GM03348 (cell line): ENCODE measurements at places on chromosomes 5 and 9.
A peak's percentile ranks its signal among the peaks of the same experiment; 100 is the strongest.

DNA sequence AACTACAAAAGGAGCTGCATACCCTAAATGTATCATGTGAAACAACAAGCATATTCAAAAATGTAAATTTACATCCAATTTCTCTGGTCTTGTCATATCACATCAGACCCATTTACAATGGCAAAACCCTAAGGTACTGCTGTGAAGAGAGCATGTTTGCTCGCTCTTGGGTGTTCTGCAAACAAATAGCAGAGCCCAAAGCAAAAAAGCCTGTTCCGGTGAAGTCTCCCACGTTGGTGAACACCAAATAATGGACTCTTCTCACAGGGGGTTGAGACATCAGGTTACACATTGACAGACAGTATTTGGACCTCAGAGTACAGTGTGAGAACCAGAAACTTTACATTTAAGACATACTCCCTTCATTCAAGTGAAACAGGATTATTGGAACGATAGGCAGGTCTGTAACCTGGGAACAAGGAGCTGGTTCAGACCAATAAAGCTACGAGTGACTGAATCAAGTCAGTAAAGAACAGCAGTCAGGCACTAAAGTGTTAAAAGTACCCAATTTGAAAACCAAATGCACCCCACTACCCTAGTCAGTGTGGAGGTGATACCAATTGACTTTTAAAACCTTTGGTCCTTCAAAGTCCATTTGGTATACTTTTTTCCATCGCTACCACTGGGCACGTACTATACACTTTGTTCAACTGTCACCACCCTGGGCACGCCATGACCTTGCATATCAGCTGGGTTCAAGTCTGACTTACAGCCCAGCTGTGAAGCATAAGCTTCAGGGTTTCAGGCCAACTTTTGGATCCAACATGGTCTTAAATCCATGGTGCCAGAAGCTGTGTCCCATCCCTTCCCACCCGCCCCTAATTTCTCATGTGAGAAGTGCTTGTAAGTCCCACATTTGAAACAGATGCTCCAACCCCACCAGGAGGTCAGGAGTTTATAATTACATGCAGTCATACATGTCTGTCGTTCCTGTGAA lies 36.4 kb downstream of the ETF1 start:
- no peak for DNase-seq

GRCh38 chr5:134530301-134531077 lies 5.0 kb downstream of the JADE2 start:
- DNase-seq: no peak

DNA sequence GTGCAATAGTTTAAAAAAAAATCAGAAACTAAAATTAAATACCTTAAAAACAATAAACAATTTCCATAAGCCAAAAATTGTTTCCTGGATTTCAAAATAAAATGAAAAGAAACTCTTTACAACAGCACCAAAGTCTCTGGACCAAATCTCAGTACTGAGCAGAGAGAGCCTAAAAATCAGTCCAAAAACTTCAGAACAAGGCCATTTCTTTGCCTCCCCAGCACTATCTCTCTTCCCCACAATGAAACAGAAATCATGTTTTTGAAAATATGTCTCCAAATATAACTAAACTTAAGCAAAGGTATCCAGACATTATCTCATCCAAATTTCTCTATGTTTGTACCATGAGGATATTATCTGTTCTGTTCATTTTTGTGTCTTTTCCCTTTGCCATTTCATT lies 1.0 kb downstream of the FREM1 start:
- DNase-seq: no peak

GRCh38 chr5:133106761-133107572 lies 55.2 kb downstream of the HSPA4 start:
- DNase-seq: no peak

DNA sequence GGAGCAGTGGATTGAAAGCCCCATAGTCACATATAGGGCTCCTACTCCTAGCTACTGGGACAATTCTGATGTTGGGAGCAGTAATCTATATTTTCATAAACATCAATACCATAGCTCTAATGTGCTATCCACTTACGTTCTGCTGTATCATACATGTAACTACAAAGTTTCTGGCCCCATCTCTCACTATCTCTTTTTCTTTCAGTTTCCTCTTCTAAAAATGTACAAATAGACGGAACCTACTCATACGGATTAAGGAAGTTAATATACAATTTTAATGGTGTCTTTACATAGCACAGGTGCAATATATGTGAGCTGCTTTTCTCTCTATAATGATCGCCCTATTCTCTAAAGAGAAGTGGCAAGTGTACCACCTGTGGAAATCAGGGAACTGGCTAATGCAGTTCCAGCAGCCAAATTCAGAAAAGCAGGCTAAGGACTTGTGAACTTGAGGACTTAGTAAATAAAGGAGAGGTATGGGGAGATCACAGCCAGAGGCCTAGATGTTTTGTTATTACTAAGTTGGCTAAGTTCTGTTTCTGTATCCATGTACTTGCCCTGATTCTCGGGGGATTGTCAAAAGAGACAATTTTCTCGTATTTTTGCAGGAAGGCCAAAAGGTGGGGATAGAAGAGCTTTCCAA lies 1021.9 kb downstream of the CDH12 start:
- no peak for DNase-seq

- no peak for DNase-seq
Observed at GRCh38 chr5:38870595-38870994, 24.8 kb downstream of the OSMR start.

GRCh38 chr5:8766448-8766847 lies 779.4 kb downstream of the SEMA5A start:
- no peak for DNase-seq

DNA sequence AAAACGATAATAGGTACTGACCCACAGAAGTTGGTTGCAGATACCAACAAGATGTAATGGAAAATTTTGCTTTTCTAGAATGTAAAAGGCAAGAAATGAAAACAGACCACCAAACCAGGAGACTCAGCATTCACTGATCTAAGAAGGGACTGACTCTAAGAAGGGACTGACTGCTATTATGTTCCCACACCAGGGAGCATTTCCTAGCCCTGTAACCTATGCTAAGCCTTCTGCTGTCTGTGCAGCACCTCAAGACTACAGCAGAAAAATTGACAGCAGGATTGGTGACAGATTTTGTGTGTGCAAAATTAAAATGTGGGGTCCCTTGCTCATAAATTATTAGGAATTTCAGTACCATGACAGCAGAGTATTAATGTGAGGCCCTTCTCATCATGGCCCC lies 154.8 kb downstream of the GABRB2 start:
- no peak for DNase-seq

GRCh38 chr9:123441769-123442168 lies 85.8 kb downstream of the CRB2 start:
- DNase-seq: no peak

- DNase-seq: no peak
Observed at GRCh38 chr9:94096819-94097577, 12.7 kb downstream of the PTPDC1 start.

GRCh38 chr9:89497257-89497963 lies 503 bp downstream of the SEMA4D start:
- DNase-seq: no peak

- no peak for DNase-seq
Observed at GRCh38 chr5:42721484-42721883, 35.1 kb upstream of the CCDC152 start.

DNA sequence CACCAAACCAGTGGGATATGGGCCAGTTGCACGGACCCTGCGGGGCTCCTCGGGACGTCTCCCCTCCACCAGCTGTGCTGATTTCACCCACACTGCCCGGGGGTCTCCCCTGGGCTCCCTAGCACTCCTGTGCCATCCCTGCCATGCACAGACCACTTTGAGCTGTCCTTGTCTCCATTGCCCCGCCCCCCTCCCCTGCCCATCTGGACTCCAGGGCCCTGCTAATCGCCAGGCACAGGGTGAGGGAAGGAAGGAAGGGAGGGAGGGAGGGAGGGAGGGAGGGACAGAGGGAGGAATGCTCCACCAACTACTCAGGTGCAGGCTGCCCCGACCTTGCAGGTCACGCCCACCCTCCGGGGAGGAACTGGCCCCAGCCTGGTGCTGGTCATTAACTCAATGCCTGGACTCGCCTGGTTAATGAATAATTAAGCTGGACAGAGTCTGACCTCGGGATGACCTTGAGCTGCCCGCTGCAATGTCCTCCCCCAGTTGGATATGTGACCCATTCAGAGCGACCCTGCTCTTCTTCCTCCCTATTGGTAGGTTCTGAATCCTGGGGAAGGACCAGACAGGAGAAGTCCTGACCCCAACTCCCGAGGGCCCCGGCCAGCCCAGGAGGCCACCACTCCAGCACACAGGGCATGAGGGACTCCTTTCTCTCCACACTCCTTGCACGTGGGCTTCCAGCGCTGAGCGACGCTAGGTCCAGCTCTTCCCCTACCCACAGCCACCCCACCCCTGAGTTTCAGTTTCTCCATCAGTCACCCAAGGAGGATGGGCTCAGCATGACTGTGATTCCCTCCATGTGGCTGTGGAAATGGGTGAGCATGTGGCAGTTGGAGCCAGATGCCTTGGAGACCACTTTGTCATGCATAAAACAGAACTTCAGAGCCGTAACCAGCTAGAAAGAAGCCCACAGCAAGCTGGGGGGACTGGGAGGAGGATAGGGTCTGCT lies 62.1 kb downstream of the C9orf50 start:
- DNase-seq: no peak

- DNase-seq: no peak
Observed at GRCh38 chr5:54295651-54296276, 14.6 kb downstream of the ARL15 start.

DNA sequence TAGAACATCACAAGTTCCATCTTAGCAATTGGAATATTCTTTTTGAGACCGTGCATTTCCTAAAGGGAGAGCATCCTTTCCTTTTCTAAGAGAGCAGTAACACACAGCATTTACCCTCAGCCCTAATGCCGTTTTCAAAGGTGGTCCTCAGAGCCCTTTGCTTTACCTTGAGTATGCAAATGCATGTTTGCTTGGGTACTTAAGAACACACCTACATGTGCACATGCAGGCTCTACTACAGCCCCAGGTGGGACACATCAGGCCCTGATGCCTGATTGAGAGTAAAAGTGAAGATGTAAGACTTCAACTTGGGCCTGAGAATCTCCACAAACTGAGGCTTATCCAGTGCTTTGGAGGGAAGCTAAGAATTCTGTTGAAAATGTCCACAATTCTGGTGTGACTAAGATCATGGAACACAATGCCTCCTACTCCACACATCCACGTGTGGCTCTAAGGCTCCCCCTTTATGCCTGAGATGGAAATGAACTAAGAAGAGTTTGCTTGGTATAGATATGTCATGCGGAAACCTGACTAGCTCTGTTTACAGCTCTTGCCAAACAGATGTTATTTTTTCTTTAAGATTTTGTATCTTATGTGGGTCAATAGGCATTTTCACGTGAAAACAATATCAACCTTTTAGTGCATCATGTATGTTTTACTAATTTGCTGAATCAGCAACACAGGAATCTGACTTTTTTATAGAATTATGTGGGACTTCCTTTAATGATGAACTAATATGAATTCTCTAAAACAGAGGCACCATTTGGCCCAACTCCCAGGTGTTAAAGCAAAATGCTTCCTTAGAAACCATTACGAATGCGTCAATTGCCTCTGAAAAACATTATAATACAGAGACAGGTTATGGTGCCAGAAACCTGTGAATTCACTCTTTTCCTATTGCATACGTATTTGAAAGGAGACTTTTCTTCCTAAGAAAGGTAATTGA lies 48.9 kb upstream of the SLC2A8 start:
- DNase-seq: peak; percentile 53

DNA sequence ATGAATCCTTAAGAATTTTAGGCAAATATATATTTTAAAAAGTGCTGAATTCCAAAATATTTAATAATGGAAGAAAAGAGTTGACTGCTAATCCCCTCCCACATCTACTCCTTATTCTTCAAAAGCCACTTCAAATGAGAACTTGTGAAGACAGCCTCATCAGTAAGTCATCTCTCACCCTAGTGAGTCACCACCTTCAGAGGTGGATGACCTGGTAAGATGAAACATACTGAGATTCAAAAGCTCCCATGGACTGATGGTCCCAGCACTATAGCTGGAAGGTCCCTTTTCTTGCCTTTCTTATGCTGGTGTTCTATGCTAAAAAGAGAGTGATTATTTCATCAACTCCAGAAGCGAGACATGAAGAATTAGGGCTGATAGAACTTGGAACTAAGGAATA lies 37.8 kb upstream of the SPDL1 start:
- DNase-seq: peak; percentile 11
